AG04450 (cell line): ENCODE measurements at places on chromosomes 7 and 10. TPM values are rescaled to one million over a fixed set of nuclear protein-coding genes. Genes with fewer than 3 reads are reported as not detected.

The UNCX gene
- polyA plus RNA-seq, result not detected in 2 replicates

The CAV1 gene
- polyA plus RNA-seq, result 1,209 and 1,356 TPM in 2 replicates

The GBF1 gene
- 31.9 and 43.8 TPM in 2 replicates for polyA plus RNA-seq

The MBLAC1 gene
- polyA plus RNA-seq, result 0.55 and 0.56 TPM in 2 replicates

The DOCK1 gene
- polyA plus RNA-seq, result 37.9 and 47.2 TPM in 2 replicates

The POM121C gene
- polyA plus RNA-seq, result 7.4 and 9.3 TPM in 2 replicates

The FUOM gene
- 17.8 and 24.3 TPM in 2 replicates for polyA plus RNA-seq

The SYT15 gene
- 0.15 and 0.20 TPM in 2 replicates for polyA plus RNA-seq

The RAMP3 gene
- polyA plus RNA-seq, result not detected in 2 replicates

The PPP1R9A gene
- polyA plus RNA-seq, result 0.02 TPM in 1 of 2 replicates, not detected in the other

The PNLIPRP2 gene
- not detected in 2 replicates for polyA plus RNA-seq

The CPA4 gene
- polyA plus RNA-seq, result 65.7 and 71.8 TPM in 2 replicates

The CALML5 gene
- polyA plus RNA-seq, result not detected in 2 replicates

DNA sequence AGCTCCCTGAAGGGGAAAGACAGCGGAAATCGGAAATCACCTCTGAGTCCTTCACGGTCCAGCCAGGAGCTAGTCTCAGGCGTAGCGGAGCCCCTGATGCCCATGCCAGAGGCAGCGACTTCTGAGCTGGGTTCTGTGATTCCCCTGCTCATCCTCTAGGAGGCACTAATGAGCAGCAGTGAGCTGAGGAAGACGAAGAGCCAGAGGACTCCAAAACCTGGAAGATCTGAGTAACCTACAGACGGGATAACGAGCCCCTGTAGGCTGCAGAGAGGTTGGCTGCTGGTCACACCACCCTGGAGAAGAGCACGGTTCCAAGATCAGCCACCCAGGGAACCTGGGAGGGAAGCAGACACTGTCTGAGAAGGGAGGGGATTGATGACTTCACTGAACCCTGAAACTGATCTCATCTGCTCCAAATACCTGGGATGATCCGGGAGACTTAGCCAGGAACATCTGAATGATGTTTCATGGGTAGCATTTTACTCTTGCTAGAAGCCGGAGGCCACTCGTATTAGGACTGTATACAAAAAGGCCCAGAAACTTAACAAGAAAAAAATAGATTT is 304.1 kb downstream of the PAXIP1 start:
- DNase-seq, result no peak

- no peak for DNase-seq
Observed at GRCh38 chr7:142603870-142604448, 145.3 kb upstream of the PRSS1 start.

DNA sequence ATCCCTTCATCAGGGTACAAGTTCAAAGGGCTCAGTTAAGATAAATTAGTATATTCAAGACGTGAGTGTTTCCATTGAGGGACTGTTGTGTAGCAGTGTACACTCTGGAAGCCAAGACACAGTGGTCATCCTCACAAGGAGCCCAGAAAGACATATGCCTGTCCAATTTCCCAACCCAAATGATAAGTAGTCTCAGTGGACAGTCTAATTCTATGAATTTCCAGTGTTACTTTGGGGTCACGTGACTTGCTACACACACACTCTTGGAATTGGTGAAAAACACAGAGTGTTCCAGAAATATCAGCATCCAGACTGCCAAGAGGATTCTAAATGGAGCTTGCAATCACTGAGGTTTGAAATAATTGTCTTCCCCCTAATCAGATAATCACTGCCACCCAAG is 365.1 kb downstream of the WDR11 start:
- no peak for DNase-seq

DNA sequence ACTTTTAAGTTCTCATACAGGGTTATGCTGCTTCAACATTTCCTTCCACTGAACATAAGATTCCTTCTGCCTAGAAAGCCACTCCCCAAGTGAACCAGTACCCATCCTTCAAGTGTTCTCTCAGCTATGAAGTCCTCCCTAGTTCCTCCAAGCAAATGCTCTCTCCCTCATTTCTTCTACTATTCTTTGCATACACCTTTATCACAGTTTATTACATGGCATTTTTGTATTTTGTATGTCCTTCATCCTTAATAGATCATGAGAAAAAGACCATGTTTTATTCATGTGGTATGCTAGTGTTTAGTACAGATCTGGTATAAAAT is 1.9 kb downstream of the SYPL1 start:
- no peak for DNase-seq

- peak; percentile 69 for DNase-seq
Observed at GRCh38 chr7:85172530-85172941, 14.3 kb downstream of the SEMA3D start.

DNA sequence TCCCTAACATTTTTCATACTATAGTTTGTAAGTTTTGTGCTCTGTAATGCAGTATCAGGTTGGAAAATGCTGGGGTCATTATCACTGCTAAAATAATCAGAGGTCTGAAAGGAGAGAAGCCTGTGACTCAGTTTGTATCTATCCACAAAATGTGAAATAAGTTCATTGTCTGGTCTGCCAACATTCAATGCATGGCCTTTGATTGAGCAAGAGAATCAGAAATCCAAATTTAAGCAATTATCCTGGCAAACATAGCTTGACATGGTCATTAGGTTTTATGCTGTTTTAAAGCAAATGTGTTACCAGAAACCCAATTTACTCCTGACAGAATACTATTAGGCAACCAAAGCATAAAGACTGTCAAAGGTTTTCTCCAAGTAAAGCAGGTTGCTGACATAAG is 709.7 kb upstream of the SEMA3D start:
- DNase-seq, result no peak

DNA sequence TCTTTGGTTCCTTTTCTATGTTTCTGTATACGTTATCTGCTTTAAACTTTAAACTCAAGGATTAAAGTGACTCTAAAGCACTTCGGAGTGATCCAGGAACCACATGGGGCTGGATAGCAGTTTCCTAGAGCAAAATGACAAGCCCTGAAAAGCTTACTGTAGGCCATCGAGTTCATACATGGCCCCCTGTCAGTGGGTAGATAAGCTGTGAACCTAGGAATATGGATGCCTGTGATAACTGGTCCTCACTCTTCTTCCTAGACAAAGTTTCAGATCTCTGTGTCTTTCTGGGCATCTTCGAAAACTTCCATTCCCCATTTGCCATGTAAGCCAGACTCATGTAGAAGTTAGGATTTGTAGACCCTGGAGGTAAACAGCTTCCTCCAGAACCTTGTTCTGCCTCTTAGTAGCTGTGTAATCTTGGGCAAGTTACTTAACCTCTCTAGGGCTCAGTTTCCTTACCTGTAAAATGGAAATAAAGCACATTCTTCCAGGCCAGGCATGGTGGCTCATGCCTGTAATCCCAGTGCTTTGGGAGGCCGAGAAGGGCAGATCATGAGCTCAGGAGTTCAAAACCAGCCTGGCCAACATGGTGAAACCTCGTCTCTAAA is 49.3 kb upstream of the KMT2E start:
- DNase-seq, result no peak

- DNase-seq, result no peak
Observed at GRCh38 chr10:113076949-113077348, 126.9 kb downstream of the TCF7L2 start.

GRCh38 chr10:132984801-132985545 is 42.6 kb upstream of the CFAP46 start:
- DNase-seq, result no peak

- DNase-seq, result no peak
Observed at GRCh38 chr10:114073395-114074186, 29.9 kb downstream of the ADRB1 start.

- DNase-seq, result no peak
Observed at GRCh38 chr7:121401896-121402295, 5.8 kb upstream of the FAM3C start.

GRCh38 chr7:44709011-44709915 is 39.4 kb upstream of the ZMIZ2 start:
- no peak for DNase-seq

- no peak for DNase-seq
Observed at GRCh38 chr7:112108981-112109380, 97.2 kb downstream of the DOCK4 start.

GRCh38 chr10:103983367-103983911 is 16.5 kb downstream of the SLK start:
- DNase-seq, result no peak

DNA sequence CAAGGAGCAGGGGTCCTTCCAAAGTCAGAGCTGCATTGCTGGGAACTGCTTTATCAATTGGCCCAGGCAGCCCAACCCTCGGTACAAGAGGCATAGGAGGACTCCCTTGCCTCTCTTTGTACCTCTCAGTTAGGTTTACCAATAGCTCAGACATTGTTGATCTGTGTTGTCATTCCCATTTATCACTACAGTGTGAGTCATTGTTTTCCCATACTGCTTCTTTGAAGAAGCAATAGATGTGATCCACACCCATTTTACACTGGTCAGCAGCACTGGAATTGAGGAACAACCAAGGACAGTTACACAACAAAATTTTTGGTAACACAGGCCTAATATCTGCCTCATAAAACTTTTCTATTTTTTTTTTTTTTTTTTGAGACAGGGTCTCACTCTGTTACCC is 307.2 kb downstream of the SNX13 start:
- DNase-seq, result no peak

GRCh38 chr7:27151931-27152815 is at the start of gene HOXA3:
TSS of gene HOXA3 (minus strand) at chr7:27152583. CDS start at chr7:27110640, 41,943 bp downstream.
- DNase-seq, result no peak

GRCh38 chr7:131540491-131541162 is 15.8 kb downstream of the PODXL start:
- no peak for DNase-seq

- no peak for DNase-seq
Observed at GRCh38 chr7:70712942-70713341, 419.0 kb upstream of the GALNT17 start.

DNA sequence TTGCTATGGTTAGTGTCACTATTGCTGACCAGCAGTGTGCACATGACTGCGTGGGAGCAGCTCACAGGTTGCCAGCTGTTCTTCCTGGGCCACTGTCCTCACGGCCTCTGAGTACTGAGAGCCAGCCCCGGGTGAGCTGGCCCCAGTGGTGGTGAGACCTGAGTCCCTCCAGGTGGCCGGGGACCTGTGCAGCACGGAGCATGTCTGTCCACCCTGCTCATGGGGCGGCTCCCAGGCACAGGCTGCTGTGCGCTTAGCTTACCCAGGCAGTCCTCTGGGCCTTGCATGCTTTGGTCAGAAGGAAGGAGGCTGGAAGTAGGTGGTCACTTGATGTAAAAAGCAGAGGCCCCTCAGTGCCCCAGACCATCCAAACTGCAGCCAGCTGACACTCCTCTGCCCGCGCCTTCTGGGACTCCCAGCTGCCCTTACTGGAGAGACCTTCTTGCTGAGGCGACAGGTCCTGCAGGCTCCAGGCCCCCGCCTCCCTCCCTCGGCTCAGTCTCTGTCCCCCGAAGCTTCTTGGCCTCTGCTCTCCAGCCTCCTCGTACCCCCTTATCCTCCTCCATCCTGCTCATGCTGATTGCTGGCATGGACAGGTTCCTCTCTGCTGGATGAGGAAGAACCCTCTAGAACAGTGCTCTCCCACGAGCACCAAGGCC is 30.9 kb upstream of the DPYSL4 start:
- DNase-seq, result no peak

DNA sequence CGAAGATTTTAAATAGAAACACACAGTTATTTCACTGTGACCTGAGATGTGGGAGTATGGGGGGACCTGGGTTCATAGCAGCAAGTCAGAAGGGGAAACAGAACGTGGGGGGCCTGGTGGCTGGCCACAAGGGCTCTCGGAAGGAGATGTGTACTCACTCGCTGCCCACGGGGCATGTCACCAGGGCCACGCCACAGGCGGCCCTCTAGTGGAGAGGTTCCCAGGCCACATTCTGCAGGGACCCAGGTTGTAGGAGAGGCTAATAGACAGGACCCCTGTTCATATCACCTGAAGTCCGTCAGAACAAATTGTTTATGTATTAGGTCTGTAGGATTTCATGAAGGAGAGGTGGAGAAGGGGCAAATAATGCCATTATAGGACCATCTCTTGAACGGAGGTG is 25.1 kb upstream of the SVOPL start:
- DNase-seq, result no peak

GRCh38 chr10:17652585-17652984 is 8.6 kb downstream of the STAM start:
- no peak for DNase-seq
